ENCODE measurements at places on chromosomes 2 and 18.
A peak's percentile ranks its signal among the peaks of the same experiment; 100 is the strongest.

DNA sequence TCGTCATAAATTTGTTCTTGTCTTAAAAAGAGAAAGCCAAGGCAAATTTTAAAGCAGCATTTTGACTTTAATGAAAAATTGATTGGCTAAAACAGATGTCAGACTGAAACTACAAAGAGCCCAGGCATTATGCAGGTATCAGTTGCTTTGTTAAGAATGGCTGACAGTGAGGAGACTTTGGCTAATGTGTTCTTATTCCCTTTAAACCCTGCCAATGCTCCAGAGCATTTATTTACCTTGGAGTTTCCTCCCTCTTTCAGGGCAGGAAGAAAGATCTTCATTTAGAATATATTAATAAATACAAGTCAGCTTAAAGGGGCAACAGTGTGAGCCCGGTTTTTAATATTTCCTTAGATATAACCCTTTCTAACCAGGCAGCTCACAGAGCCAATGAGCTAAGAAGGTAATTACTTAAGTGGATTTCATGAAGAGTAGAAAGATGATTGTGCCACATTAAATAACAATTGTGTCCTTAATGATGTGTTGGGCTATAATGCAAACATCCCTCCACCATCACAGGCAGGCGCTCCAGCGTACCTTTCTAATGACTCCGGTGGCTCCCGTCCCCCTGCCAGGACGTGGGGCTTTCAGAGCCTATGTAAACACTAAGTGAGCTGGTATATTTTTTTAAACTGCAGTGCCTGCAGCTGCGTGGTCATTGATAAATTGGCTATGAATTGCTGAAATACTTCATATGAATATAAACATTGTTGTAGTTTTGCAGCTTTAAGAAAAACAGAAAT, 349.4 kb upstream of the POU3F3 start:
- DNase-seq: no peak

- DNase-seq: no peak
These were observed 414.3 kb downstream of the MEIS1 start for GRCh38 chr2:66849153-66849755.

DNA sequence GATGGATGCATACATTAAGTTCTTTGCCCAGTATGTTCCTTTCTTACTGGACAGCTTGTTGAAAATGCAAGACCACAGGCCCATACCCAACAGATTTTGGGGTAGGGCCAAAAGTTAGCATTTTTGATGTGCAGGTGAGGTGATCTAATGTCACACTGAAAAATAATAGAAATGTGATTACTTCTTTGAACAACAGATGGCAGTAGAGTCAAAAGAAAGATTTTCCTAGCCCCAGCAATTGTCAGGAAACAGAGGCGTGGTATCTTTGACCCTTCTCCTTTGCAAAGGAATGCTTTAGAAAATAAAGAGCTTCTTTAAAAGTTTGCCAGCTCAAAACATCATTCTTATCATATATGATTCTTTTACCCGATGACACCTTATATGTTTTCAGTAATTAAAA, 343.6 kb upstream of the SYT4 start:
- peak; percentile 37 for DNase-seq

GRCh38 chr2:150589681-150590080, 102.2 kb upstream of the RND3 start:
- DNase-seq: no peak

DNA sequence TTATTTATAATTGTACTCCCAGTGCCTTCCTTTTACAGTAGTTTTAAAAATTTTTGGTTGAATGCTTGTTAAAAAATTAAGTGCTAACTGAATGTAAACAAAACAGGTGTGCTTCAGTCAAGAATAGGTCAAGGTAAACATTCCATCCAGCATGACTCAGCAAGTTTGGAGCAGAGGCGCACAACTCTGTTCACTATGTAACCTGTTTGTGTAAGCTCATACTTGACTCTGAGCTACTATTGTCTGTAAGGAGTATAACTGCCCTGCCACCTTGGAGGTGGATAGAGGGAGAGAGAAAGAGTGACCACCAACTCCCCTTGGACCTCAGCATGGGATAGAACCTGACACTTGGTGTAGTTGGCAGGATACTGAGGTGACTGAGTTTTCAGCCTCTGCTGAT, 207.4 kb upstream of the SYT4 start:
- no peak for DNase-seq

DNA sequence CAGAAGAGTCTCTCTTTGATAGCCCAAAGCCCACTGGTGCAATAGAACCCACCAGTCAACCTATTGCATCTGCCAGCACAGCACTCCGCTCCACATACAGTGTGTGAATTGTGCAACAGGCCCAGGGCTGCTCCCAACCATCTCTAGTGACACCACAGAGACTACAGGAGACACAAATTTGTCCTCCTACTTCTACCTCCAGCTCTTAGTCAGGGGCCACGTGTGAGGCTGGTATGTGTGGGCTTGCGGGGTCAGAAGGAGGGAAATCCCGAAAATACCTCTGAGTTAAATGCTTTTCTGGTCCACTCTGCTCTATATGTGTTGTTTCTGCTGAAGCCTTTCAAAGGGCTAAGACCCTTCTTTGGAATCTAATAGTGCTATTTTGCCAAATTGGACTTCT, 18.0 kb downstream of the DGUOK start:
- no peak for DNase-seq

- DNase-seq: no peak
These were observed 18.8 kb upstream of the HAAO start for GRCh38 chr2:42810971-42811811.

- DNase-seq: no peak
These were observed 130.5 kb downstream of the BCL2 start for GRCh38 chr18:63189041-63189440.

- no peak for DNase-seq
These were observed 46.2 kb downstream of the FTCDNL1 start for GRCh38 chr2:199804831-199805230.

- no peak for DNase-seq
These were observed 184.2 kb downstream of the ZNF385B start for GRCh38 chr2:179677077-179677688.

DNA sequence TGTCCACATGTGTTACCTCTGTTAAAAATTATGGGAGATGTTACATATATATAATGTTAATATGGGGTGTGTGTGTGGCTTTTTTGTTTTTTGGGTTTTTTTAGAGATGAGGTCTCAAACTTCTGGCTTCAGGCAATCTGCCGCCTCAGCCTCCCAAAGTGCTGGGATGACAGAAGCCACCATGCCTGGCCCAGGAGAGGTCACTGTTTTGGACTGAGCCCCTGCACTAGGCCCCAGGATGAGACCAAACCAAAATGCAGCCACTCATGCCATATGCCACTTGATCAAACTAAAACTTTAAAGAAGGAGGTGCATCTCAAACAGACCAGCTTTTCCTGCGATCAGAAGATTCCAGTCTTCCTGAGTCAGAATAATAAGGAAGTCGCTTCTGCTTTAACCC, 2.5 kb downstream of the ADI1 start:
- DNase-seq: no peak

- DNase-seq: no peak
These were observed 122.8 kb downstream of the ATP9B start for GRCh38 chr18:79191956-79192355.

DNA sequence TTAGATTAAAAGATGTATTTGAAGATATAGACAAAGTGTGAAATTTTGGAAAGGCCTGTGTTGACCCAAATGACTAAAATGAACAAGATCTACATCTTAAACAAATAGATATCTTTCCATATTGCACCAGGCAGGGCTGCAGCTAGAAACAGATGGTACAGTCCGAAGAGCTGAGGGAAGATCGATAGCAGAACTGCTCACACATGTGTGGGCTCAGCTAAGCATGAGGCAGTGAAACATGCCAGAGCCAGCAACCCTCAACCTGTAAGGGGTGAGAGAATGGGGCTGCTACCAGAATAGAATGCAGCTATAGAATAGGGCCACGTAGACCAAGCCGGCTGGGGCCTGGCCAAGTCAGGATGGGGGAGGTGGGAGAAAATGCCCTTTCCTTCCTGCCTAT, 87.8 kb downstream of the SLC5A7 start:
- DNase-seq: no peak

- DNase-seq: peak; percentile 25
These were observed 259.1 kb downstream of the LNPK start for GRCh38 chr2:175743011-175743410.

DNA sequence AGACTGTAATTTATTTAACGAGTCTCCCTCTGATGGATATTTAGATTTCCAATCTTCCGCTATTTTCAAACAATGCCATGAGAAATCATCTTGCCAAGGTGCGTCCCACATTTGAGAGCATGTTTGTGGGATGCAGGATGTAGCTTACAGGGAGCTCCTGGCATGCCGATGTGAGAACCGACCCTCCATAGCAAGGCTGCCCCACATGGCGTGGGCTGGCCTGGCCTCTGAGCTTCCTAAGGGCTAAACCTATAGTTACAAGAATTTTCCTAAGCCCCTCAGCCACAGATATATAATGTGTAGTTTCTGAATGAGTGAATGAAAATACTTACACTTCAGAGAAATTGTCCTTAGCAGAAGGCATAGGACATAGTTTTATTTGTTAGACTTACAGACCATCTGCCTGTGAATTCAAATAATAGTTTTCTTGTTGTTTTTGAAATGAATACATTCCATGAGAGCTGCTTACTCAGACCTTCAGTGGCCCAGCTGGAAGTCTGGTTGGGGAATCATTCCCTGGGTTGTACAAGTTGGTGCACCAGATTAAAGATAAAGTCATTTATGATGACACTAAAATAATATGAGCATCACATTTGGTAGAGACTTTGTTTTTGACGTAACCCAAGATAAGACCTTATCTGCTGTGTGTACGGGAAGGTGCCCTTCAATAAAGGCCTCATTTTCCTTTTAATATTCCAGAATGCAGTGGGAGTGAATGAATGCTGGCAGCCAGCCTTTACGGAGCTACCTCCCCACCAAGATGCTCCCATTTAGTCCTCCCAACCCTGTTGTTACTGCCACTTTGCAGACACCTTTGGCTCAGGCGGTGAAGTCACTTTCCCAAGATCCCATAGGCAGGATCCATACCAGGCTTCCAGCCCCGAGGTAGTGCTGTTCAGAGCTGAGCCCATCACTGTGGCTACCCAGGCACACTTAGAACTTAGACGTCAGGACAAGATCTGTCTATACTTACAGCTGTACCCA, 107.1 kb downstream of the GLI2 start:
- DNase-seq: no peak

DNA sequence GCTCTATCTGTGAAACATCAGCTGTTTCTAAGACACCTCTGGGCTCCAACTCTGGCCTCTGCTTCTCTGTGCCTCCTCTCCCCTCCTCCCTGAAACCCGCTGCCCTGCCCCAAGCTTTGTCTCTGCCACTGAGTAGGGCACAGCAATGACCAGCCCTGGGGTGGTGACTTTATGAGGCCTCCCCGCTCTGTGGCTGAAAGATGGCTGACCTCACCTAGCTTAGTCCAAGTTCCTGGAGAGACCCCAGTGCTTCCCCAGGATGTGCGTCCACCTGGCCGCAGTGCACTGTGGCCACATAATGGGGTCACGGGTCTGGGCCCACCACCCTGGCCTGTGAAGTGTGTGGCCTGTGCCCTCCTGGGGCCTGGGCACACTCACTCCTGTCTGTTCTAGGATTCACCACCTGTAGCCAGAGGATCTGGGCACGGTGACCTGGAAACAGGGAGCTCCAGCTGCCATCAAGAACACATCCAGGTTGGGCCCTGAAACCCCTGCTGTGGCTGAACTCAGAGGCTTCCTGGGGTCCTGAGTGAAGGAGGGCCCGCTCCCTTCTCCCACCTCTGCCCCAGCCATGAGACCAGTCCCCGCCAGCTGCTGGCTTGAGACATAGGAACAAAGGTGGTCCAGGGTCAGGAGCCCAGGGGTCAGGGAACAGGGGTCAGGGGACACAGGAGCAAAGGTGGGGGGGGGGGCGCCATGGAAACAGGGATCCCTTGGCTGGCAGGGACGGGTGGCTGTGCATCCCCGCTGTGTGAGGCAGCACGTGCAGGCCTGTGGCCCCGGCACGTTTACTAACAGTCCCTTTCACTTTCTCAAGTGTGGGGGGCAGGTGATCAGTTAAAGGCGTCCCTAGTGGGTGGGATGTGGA, 29.3 kb upstream of the OTOS start:
- DNase-seq: no peak

DNA sequence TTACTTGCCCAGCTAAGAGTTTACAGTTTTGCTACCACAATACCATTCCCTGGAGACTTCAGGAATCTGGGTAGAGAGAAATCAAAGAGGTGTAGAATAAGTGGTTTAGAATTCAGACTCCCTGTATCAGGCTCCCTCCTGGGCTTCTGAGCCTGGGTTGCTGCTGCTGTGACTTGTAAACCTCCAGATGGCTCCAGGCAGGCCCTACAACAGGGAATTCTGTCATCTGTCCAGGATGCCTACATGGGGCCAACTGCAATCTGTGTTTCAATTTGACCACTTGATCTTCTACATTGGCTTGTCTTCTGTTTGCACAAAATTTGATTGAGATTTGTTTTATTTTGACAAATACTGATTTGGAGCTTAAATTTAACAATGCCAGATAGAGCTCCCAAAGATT, 183.9 kb downstream of the RAD51AP2 start:
- no peak for DNase-seq

DNA sequence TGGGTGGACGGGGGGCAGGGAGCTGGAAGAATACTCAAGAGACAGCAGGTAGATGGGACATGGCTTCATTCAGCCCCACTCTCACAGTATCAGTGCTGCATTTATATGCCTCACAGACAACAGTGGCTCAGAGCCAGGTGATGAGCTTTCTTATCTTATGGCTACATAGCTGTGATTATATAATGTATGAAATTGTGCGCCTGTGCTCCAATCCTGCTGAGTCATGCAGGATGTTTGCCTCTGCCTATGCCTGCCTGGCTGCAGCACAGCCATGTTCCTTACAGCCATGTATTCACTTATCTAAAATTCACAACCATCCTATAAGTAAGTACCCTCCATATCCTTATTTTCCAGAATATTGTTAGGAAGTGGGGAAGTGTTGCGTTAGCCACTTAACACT, 37.7 kb upstream of the RNF103 start:
- DNase-seq: no peak

GRCh38 chr2:19857806-19858205, 44.0 kb downstream of the TTC32 start:
- DNase-seq: no peak

- DNase-seq: no peak
These were observed 14.9 kb upstream of the OSR1 start for GRCh38 chr2:19373352-19373751.

DNA sequence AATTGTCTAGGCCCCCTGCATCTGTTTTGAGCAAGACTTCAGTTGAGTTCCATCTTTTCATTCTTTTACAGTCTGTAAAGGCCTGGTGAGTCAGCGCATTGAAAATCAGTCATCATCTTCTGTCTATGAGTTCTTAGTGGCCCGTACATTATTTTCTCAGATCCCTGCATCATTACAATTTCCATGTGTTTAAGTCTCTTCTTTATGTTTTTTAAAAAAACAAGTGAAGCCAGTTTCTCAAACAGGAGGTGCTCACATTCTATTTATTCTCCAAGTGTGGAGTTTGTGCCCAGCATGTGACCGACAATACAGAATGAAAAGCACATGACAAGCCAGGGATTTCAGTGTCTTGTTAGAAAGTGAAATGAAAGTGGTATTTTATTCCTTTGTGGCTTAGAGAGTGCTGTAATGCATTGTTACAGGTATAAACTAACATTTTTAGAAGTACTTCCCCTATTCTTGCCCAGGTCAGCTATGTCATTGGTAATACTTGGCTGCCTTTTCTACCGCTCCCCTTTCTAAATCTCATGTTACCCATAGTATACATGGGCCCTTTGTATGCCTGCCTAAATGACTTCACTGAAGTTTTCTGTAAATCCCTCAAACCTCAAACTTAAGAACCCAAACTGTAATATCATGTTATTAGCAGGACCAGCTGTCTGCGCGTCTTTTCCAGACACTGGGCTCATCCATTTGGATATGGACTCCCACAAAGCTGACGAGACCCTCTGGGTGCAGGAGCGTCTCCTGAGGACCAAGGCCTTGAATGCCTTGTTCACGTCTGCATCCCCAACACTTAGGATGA, 67.6 kb downstream of the FEZ2 start:
- peak; percentile 25 for DNase-seq

GRCh38 chr2:232892843-232893242, 22.8 kb downstream of the SNORC start:
- DNase-seq: no peak
